ENCODE measurements at places on chromosomes 4 and X. TPM values are rescaled to one million over a fixed set of nuclear protein-coding genes. Genes with fewer than 3 reads are reported as not detected.

DNA sequence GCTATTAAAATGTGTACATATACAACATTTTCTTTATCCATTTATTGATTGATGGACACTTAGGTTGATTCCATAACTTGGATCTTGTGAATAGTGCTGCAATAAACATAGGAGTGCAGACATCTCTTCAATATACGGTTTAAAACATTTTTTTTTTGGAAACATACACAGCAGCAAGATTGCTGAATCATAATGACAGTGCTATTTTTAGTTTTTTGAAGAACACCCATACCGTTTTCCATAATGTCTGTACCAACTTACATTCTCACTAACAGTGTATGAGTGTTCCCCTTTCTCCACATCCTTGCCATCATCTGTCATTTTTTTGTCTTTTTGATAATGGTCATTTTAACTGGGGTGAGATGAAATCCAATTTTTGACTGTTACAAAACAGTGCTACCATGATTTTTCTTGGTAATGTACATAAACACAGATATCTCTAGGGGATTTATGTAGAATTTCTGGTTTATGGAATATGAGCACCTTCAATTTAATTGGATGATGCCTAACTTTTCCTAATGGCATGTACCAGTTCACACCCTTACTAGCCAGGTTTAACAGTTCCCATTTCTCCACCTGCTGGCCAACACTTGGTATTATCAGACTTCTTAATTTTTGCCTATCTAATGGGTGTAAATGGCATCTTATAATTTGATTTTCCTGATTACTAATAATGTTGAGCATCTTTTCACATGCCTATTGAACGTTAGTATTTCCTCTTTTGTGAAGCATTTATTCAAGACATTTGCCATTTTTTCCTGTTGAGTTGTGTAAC lies 21.0 kb upstream of the TMSB15B start:
- DNase-seq = no peak
- no peaks in the 10 kb centered on the region for H3K27me3 ChIP-seq
- H3K4me3 ChIP-seq = no peak overlapping the region
- no peaks in the 10 kb centered on the region for H3K36me3 ChIP-seq

GRCh38 chr4:6969826-6970800 lies 60.5 kb downstream of the TBC1D14 start:
- peaks cover 5% of the 10 kb centered on the region for H3K36me3 ChIP-seq
- DNase-seq = no peak
- no peaks in the 10 kb centered on the region for H3K27me3 ChIP-seq
- no peak overlapping the region for H3K27ac ChIP-seq

DNA sequence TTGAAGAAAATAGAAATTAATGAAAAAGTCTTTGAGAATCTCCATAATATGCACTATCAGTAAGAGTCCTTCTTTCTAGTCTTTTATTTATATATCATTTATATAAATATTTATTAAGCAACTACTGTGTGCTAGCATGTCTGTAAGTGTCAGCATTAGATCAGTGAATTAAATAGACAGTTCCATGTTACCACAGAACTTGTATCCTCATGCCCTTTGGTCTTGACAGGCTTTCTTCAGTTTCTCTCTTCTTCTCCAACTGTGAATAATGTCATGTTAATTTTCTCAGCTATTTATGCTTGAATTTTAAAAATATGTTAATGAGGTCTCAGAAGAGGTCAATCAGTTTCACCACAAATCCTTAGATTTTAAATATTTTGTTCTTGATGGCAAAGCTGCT lies 389.6 kb upstream of the TRAM1L1 start:
- H3K27me3 ChIP-seq = no peaks in the 10 kb centered on the region
- H3K4me3 ChIP-seq = no peak overlapping the region
- H3K4me1 ChIP-seq = peaks cover 4% of the 10 kb centered on the region
- no peak overlapping the region for H3K27ac ChIP-seq
- no peaks in the 10 kb centered on the region for H3K36me3 ChIP-seq

GPR119 gene
- total RNA-seq = not detected

SORBS2 gene
- 41.8 TPM for total RNA-seq

FAM241A gene
- total RNA-seq = 0.53 TPM

DTHD1 gene
- not detected for total RNA-seq

BMP3 gene
- not detected for total RNA-seq

Data from chondrocyte (in vitro differentiated cells).